ENCODE measurements at places on chromosomes 2 and 18.

DNA sequence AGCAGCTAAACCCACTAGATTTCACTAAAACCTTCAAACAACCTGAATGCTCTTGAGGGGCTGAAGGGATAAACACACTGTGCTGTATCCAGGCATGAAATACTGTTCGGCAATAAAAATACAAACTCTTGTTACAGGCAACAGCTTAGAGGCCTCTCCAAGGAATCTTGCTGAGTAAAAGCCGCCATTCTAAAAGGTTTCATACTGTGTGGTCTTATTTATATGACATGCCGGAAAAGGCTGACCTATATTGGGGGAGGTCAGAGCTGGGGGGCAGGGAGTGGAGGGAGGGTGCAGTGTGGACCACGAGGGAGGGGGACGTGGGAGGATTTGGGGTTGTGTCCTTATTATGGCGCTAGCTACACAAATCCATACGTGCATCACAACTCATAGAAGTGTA lies 136.2 kb downstream of the MBP start:
- H3K36me3 ChIP-seq: no peaks in the 10 kb centered on the region
- H3K4me3 ChIP-seq: no peak overlapping the region
- H3K27me3 ChIP-seq: peaks cover 4% of the 10 kb centered on the region
- H3K27ac ChIP-seq: no peak overlapping the region
- no peak for DNase-seq
- H3K4me1 ChIP-seq: no peaks in the 10 kb centered on the region

DNA sequence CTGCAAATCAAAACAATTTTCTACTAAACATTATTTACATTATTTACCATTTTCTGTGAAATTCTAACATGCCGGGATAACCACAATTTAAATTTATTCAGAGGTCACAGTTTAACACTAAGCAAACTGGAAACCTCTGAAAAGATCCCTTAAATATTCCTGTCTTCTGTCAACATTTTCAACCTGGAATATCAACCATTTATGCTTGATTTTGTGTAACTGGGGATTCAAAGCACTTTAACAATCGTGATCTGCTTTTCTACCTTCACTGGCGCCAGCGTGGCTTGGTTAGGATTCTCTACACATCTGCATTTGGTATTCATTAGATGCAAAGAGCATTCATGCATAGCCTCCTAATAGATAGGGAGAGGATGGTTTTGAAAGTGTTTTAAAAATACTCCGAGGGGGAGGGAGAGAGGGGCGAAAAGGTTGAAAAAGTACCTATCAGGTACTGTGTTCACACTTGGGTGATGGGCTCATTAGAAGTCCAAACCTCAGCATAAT lies 59.9 kb upstream of the RAB12 start:
- H3K36me3 ChIP-seq: no peaks in the 10 kb centered on the region
- DNase-seq: no peak
- no peak overlapping the region for H3K4me3 ChIP-seq
- H3K27ac ChIP-seq: no peak overlapping the region
- no peaks in the 10 kb centered on the region for H3K4me1 ChIP-seq
- no peaks in the 10 kb centered on the region for H3K27me3 ChIP-seq

- H3K4me1 ChIP-seq: no peaks in the 10 kb centered on the region
- no peak overlapping the region for H3K4me3 ChIP-seq
- H3K27me3 ChIP-seq: peaks cover 27% of the 10 kb centered on the region
- no peak overlapping the region for H3K27ac ChIP-seq
These were observed 174.5 kb upstream of the RMP24 start for GRCh38 chr18:35797948-35798347.

GRCh38 chr18:48541747-48542400 lies 3.0 kb downstream of the CTIF start:
- DNase-seq: no peak
- peaks cover 36% of the 10 kb centered on the region for H3K4me1 ChIP-seq
- H3K27me3 ChIP-seq: no peaks in the 10 kb centered on the region
- no peak overlapping the region for H3K4me3 ChIP-seq

DNA sequence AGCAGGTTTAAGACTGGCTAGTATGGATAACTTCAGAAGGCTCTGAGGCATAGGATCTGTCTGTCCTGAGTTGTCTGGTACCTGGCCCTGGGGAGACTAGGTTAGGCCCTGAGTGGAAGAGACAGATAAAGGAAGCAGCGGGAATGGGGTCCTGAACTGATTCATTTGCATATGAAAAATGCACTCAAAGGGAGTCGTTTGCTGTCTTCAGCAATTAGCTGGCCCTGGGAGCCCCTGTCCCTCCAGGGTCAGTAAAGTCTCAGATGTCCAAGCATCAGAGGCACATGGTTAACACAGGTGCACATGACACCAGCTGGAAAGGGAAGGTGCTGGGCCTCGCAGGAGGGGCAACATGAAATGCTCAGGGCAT lies 172.4 kb downstream of the ACOXL start:
- no peak for DNase-seq
- H3K4me1 ChIP-seq: no peaks in the 10 kb centered on the region
- no peaks in the 10 kb centered on the region for H3K36me3 ChIP-seq
- H3K27me3 ChIP-seq: peaks cover 6% of the 10 kb centered on the region

- no peak overlapping the region for H3K27ac ChIP-seq
- H3K36me3 ChIP-seq: no peaks in the 10 kb centered on the region
- no peak overlapping the region for H3K4me3 ChIP-seq
- H3K4me1 ChIP-seq: no peaks in the 10 kb centered on the region
- DNase-seq: no peak
These were observed 351.9 kb downstream of the LRRTM1 start for GRCh38 chr2:79952616-79953015.

DNA sequence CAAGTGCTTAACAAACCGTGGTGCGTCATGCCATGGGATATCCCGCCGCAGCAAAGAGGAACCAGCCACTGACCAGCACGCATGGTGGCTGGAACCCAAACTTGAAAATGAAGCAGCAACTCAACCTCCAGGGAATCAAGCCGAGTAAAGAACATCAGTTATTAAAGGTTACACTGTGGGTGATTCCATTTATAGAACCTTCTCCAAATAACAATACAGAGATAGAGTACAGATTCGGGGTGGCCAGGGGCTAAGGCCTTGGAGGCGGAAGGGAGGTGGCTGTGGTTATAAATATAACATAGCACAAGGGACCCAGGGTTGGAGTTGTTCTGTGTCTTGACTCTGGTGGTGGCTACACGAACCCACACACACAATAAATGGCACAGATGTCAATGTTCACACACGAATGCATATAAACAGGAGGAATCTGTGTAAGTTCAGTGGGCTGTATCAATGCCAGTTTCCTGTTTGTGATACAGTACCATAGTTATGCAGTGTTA lies 123.1 kb downstream of the EIPR1 start:
- H3K27ac ChIP-seq: no peak overlapping the region
- no peaks in the 10 kb centered on the region for H3K4me1 ChIP-seq
- no peaks in the 10 kb centered on the region for H3K36me3 ChIP-seq
- H3K4me3 ChIP-seq: no peak overlapping the region

- DNase-seq: no peak
- no peak overlapping the region for H3K4me3 ChIP-seq
- H3K4me1 ChIP-seq: peaks cover 13% of the 10 kb centered on the region
These were observed 41.0 kb downstream of the MYO3B start for GRCh38 chr2:170218931-170219330.

GRCh38 chr2:161327582-161327981 lies 19.4 kb downstream of the PSMD14 start:
- no peaks in the 10 kb centered on the region for H3K27me3 ChIP-seq
- no peaks in the 10 kb centered on the region for H3K4me1 ChIP-seq
- H3K4me3 ChIP-seq: no peak overlapping the region
- DNase-seq: no peak
